Activated effector memory CD4-positive, alpha-beta T cell treated with Interleukin-2 at 50 U/mL for 16 hours (primary cell): ENCODE measurements at places on chromosomes 5 and 9.

GRCh38 chr5:32343058-32343672, 30.4 kb upstream of the MTMR12 start:
- no peak for DNase-seq

DNA sequence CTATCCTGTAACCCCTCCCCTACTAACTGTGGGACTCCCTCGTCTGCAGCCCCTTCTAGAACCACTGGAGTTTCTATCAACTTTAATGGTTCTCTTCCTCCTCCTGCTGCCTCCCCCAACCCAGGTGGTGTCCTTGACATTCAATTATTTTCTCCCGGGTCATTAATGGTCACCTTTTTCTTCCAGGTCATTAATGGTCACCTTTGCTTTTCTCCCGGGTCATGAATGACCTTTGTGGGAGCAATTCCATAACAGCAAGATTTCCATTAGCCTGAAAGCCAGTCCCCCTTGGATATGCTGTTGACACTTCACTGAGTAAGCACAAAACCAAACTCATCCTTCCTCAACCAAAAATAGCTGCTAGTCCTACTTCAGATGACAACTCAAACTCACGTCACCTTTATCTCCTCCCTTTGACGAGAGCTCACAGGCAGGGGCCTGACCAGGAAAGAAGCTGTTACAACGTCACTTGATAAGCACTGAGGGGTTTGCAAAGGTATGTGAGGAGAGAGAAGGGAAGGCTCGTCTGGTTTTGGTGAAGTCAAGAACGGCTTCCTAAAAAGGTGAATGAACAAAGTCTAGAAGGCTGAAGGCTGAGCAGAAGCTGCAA, 10.9 kb downstream of the CCDC127 start:
- no peak for DNase-seq

- DNase-seq, result no peak
Measured at GRCh38 chr5:75324791-75325190, 12.2 kb upstream of the HMGCR start.

- DNase-seq, result no peak
Measured at GRCh38 chr5:6236858-6237481, 141.4 kb downstream of the MED10 start.

GRCh38 chr5:31232273-31232888, 38.9 kb downstream of the CDH6 start:
- no peak for DNase-seq

GRCh38 chr5:73793911-73794310, 167.9 kb downstream of the ARHGEF28 start:
- no peak for DNase-seq

DNA sequence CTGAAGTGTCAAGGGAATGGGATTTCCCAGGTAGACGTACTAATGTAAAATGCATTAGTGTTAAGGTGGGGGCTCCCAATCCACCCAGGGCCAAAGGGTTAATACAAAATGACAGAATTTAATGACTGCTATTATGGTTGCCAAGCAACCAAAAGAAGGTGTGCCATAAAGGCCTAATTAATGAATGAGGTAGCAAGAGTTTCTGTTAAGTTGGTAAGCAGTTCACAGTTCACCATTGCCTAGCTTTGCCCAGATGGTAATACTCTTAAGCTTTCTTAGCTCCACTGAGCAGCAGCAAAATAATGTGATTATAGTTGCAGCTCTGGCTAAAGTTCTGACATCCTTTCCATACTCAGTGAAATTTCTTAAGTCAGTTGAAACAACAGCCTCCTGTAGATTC, 211.7 kb downstream of the DENND1A start:
- DNase-seq, result no peak

- DNase-seq, result no peak
Measured at GRCh38 chr9:87519461-87519860, 21.8 kb downstream of the DAPK1 start.

GRCh38 chr9:76153902-76154629, 240.2 kb downstream of the RFK start:
- no peak for DNase-seq

DNA sequence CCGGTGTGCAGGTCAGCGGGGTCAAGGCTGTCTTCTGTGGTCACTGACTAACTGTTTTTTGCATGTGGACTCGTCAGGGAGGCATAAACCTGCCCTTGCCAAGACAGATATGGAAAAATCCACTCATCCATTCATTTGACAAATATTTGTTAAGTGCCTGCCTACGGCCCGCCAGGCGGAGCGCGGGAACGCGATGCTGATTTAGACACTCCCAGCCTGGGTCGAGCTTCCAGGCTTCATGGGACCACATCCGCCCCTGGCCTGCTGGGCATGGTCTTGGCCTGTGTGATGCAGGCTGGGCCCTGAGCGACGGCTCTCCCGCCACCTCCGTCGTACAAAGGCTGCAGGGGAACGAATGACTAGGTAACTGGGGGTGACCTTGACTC, 18.1 kb downstream of the MYMK start:
- no peak for DNase-seq

- no peak for DNase-seq
Measured at GRCh38 chr9:100602342-100602801, 24.5 kb downstream of the CAVIN4 start.

GRCh38 chr9:79357616-79358015, 214.1 kb upstream of the TLE4 start:
- DNase-seq, result no peak

DNA sequence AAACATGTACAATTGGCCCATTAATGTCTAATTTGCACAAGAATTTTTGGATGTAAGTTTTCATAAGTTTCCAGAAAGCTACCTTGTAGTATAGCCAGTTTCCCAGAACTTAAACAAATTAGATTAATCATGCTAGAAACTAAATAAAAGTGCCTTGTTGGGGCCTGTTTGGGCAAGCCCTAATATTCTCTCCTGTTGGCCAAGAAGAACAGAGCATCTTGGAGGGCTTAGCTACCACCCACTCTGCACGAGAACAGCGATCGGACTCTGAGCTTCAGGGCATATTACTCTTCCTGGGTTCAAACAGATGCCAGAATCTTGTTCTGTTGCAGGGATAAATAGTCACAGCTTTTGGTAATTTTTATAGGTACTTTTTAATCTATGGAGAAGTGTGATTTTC, 88.2 kb downstream of the GAS1 start:
- no peak for DNase-seq
